A549 (cell line): ENCODE measurements at places on chromosomes 12 and 14.
A peak's percentile ranks its signal among the peaks of the same experiment; 100 is the strongest.

GRCh38 chr12:85642288-85642687 is 193.9 kb downstream of the RASSF9 start:
- DNase-seq = no peak

GRCh38 chr12:49949866-49950265 is 671 bp upstream of the AQP2 start:
- no peak for DNase-seq

GRCh38 chr12:50839042-50839441 is 3.7 kb upstream of the TMPRSS12 start:
- no peak for DNase-seq

- no peak for DNase-seq
Measured at GRCh38 chr12:24118668-24119067, 169.2 kb upstream of the SOX5 start.

- no peak for DNase-seq
Measured at GRCh38 chr14:33454707-33455106, 496.2 kb downstream of the EGLN3 start.

DNA sequence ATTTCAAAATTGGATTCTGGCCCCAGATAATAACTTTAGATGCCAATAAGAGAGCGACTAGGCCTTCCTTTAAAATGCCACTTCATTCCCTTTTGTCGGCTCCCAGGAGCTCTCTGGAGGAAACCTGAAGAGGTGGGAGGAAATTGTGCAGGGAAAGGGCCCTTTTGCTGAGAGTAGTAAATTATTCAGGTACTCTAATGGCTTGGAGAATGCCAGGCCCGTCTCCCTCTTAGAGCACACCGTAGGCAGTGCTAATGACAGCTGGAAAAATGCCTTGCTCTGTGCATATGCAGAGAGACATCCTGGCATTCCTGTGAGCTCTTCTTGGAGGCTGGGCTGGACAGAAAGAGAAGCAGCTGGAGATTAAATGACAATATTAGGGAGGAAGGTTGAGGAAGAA is 115.0 kb upstream of the RPH3A start:
- no peak for DNase-seq

DNA sequence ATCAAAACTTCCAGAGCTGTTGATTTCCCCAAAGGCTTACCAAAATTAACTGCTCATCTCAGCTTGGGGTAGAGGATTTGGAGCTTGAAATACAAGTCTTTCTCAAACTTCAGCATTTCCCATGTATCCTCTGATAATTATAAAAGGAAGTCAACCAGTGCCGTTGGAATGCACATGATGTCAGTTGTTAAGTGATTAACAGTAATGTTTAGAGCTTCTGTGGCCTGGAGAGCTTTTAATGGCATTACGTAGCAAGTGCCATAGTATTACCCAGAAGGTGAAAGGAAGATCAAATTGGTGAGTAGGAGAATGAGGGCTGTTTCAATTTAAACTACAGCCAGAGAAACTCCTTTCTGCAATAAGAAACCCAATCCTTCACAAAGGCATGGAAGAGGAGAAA is 62.5 kb upstream of the PTPRR start:
- no peak for DNase-seq

DNA sequence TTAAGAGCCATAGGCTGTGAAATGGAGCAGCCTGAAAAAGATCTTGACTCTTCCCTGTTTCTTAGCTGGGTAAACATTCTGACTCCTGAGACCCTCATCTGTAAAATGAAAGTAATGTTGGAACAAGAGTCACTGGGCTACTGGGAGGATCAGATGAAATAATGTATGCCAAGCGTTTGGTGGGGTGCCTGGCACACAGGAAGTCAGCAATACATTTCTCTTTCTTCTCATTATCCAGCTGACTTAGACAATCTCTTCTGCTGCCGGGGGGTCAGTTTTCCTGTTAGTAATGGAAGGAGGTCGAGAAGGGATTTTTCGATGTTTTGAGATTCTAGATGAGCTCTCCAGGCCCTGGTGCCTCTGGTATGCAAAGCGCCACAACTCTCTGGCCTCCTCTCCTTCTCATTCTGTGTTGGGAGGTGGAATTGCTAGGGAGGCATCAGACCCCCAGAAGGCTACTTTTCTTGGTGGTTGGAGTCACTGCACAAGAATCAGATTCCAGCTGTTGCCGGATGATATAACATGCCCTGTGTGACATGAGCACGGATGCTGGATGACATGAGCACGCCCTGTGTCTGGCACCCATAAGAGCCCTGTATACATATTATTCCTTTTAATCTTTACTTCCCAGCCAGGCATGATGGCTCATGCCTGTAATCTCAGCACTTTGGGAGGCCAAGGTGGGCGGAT is 4.3 kb downstream of the OASL start:
- no peak for DNase-seq

DNA sequence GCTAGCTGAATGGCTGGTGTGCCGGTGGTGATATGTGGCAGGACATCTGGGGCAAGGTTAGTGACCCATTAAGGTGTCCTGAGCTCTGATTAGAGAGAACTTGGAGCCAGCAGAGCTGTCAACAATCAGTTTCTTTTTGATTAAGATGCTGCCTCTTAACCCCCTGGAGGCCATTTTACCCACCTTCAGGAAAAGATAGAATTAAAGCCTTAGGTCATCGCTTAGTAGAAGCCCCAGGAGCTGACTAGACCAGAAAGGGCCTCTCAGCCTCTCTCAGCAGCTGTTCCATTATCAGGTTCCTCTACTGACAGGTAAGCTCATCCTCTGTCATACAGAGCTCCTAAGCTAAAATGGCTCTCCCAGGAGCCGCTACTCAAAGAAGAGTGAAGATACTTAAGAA is 339.0 kb downstream of the FUT8 start:
- DNase-seq = no peak

GRCh38 chr12:124233846-124234640 is 60.9 kb upstream of the RFLNA start:
- DNase-seq = no peak

- DNase-seq = no peak
Measured at GRCh38 chr12:107330831-107331431, 237.6 kb upstream of the CRY1 start.

DNA sequence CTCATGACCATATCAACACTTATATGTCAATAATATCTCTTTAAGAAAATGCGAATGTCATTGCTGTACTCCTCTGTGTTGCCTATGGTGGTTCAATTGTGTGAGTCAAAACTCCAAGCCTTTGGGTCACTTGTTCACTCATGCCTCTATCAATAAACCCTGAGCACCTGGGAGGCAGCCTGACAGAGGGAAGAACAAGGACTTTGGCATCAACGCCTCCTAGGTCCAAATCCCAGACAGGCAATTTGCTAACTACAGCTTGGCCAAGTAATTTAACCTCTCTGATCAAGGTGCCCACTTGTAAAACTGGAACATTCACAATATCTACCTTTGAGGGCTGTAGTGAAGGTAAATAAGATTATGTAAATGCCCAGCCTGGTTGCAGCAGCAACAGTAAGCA is 137.8 kb downstream of the SAMD4A start:
- no peak for DNase-seq

DNA sequence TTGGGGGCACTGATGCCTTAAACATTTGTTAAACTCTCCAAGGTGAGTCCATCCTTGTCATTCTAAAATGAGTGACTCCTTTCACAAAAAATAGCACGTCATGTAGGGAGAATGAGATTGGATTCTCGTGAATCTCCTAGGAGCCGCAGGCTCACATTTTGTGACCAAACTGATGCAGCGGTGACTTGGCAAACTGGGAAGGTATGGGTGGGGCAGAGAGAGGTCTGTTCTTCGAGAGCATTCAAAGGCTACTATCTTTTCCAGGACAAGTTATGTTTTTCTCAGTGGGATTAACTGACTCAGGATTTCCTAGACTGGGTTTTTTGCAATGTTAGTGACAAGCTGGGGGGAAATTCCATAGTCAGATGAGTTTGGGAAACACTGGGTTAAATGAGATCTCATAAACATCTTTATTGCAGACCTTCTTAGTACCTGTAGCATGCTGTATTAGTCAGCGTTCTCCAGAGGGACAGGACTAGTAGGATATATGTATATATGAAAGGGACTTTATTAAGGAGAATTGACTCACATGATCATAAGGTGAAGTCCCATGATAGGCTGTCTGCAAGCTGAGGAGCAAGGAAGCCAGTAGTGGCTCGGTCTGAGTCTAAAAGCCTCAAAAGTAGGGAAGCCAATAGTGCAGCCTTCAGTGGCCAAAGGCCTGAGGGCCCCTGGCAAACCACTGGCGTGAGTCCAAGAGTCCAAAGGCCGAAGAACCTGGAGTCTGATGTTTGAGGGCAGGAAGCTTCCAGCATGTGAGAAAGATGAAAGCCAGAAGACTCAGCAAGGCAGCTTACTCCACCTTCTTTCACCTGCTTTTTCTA is 61.0 kb downstream of the FOXN4 start:
- DNase-seq = peak; percentile 49

DNA sequence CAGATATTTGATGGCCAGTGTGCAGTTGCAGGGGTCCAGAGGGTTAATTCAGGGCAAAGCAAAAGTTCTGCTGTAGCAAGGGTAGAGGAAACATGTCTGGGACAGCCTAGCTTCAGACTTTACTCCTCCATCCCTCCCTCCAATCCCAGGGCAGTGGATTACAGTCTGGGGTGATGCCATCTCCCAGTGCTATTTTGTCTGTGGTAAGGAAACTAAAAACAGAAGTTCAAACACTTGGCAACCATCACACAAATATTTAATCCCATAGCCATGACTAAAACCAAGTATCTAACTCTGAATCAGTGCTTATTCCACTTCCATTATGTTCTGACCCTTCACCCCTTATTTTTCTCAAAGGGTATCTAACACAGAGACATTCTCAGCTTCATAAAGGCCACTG is 61.8 kb downstream of the PIK3C2G start:
- no peak for DNase-seq

- no peak for DNase-seq
Measured at GRCh38 chr14:75094896-75095295, 25.5 kb downstream of the ZC2HC1C start.

- no peak for DNase-seq
Measured at GRCh38 chr12:88816201-88816600, 235.9 kb upstream of the KITLG start.

GRCh38 chr14:25090256-25090655 is 40.3 kb upstream of the STXBP6 start:
- no peak for DNase-seq

DNA sequence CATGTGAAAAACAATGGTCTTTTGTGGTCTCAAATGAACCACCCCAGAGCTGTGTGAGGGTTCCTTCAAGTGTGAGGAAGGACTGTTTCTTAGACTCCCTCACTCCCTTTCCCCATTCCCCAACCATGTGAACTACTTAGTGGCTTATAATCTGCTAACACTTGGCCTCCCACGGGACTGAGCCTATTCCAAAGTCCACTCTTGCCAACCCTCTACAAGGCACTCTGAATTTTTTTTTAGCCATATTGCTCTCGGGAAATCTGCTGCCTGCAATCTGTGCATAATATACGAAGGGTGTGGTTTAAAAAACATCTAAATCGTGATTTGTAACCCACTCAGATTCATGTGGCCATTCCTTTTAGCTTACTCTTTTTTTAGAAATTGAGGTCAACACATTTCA is 2.6 kb downstream of the SVOP start:
- DNase-seq = no peak
